Suprapubic skin (tissue), 4 donors: ENCODE measurements at places on chromosomes 16 and 17. TPM values are rescaled to one million over a fixed set of nuclear protein-coding genes. Genes with fewer than 3 reads are reported as not detected.

The SCNN1G gene
- 14.4 TPM for total RNA-seq

The KRT32 gene
- 18.0 TPM for total RNA-seq

The SOST gene
- not detected for total RNA-seq

GRCh38 chr16:27353853-27354252 is 40.1 kb downstream of the IL4R start:
- no peak for DNase-seq

GRCh38 chr17:81207610-81208581 is 14.9 kb downstream of the CEP131 start:
- no peak for DNase-seq
